ENCODE measurements at places on chromosomes 7 and 10.

DNA sequence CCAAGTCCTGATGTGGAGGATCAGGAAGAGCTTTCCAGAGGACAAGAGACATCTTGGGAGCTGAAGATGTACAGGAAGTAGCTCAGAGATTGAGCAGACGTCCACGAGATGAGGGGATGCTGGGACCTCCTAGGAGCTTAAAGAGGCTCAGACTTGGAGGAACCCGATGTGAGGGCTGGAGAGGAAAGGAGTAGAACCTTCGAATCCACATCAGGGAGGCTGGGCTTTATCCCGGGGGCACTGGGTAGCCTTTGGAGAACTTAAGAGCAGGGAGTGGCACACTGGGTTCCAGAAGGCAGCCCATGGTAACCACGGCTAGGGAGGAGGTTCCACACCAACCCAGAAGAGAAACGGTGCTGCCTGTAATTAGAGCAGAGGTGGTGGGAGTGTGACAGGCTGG is 10.8 kb downstream of the PRKCQ start:
- no peak for DNase-seq

- no peak for DNase-seq
Observed at GRCh38 chr10:119980956-119981750, 88.6 kb downstream of the SEC23IP start.

- no peak for DNase-seq
Observed at GRCh38 chr7:30630986-30631385, 36.3 kb downstream of the GARS1 start.

DNA sequence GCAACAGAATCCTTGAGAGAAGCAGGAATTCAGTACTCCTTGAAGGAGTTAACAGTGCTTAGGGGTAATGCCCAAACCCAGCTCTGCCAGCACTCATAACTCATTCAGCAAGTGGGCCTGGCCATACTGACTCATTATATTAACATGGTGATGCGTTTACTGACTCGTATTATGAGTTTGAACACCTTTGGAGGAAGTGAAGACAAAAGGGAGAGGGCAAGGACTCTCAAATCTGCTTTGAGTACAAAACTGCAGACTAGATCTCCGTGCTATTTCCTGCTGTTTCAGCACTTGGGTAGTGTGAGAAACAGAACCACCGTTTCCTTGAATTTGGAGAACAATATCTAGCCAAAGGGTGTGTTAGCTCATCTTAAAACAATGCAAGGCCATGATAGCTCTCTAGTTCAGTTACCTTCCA is 30.8 kb downstream of the SLC16A9 start:
- no peak for DNase-seq

GRCh38 chr10:129024046-129024445 is 443.0 kb upstream of the MGMT start:
- no peak for DNase-seq
